Myocyte (in vitro differentiated cells): ENCODE measurements at places on chromosomes 5 and 9. TPM values are rescaled to one million over a fixed set of nuclear protein-coding genes. Genes with fewer than 3 reads are reported as not detected.

Gene CAST
- 146 and 183 TPM in 2 replicates for total RNA-seq

Gene CDX1
- 0.36 TPM in 1 of 2 replicates, not detected in the other for total RNA-seq

Gene ZNF483
- total RNA-seq, result 1.2 TPM in 2 replicates

Gene ANKRD18B
- total RNA-seq, result 11.7 and 15.1 TPM in 2 replicates

Gene PPP1R26
- total RNA-seq, result 14.3 and 15.2 TPM in 2 replicates

Gene SSBP2
- 35.4 and 42.5 TPM in 2 replicates for total RNA-seq

Gene MARCOL
- total RNA-seq, result not detected in 2 replicates

Gene TMEM232
- 2.8 and 4.2 TPM in 2 replicates for total RNA-seq

Gene C5orf58
- not detected in 2 replicates for total RNA-seq

Gene FOXD4
- total RNA-seq, result 0.16 and 0.19 TPM in 2 replicates

Gene NR2F1-AS1
- 3.2 and 5.5 TPM in 2 replicates for total RNA-seq

Gene CDH10
- total RNA-seq, result not detected in 2 replicates

Gene DCAF10
- 19.8 and 23.9 TPM in 2 replicates for total RNA-seq

Gene SH3RF2
- total RNA-seq, result 1.1 and 1.9 TPM in 2 replicates

Gene CCL28
- total RNA-seq, result 0.05 and 0.43 TPM in 2 replicates
